Camera-type eye (tissue), 1 donor: ENCODE measurements at places on chromosomes 4 and X. TPM values are rescaled to one million over a fixed set of nuclear protein-coding genes. Genes with fewer than 3 reads are reported as not detected.

The XAGE1A gene
- not detected for total RNA-seq

The NHSL2 gene
- 15.6 TPM for total RNA-seq

The PCDH18 gene
- 143 TPM for total RNA-seq

The USP26 gene
- total RNA-seq, result not detected

The TBC1D8B gene
- 18.3 TPM for total RNA-seq

The RBMXL3 gene
- not detected for total RNA-seq

The LEF1 gene
- total RNA-seq, result 19.6 TPM

The NLRP2B gene
- total RNA-seq, result not detected

The TLR1 gene
- total RNA-seq, result 9.6 TPM

The TMPRSS11F gene
- total RNA-seq, result not detected

The GAB1 gene
- total RNA-seq, result 71.1 TPM

The FAM47A gene
- total RNA-seq, result not detected

The NPY5R gene
- 1.4 TPM for total RNA-seq

The TMEM154 gene
- total RNA-seq, result 1.6 TPM

The CSAG2 gene
- not detected for total RNA-seq

The STPG2 gene
- total RNA-seq, result 1.2 TPM

The NSG1 gene
- 54.9 TPM for total RNA-seq

The SLITRK2 gene
- total RNA-seq, result 14.2 TPM

The BCAP31 gene
- 57.0 TPM for total RNA-seq

The PPEF2 gene
- total RNA-seq, result 12.3 TPM

The DMRTC1 gene
- 1.2 TPM for total RNA-seq

The DCAF12L1 gene
- total RNA-seq, result 0.49 TPM

The CD38 gene
- total RNA-seq, result 2.5 TPM

The DGKK gene
- 0.16 TPM for total RNA-seq

The PDZD11 gene
- 43.7 TPM for total RNA-seq

The RADX gene
- 7.9 TPM for total RNA-seq

The RIPPLY1 gene
- total RNA-seq, result not detected

The F9 gene
- not detected for total RNA-seq

The MAGEA12 gene
- not detected for total RNA-seq

The COX7B2 gene
- not detected for total RNA-seq

The TEX13D gene
- total RNA-seq, result not detected

The PF4V1 gene
- total RNA-seq, result not detected

The GSPT2 gene
- total RNA-seq, result 17.0 TPM

The CSAG3 gene
- not detected for total RNA-seq

The KIT gene
- total RNA-seq, result 87.7 TPM

The ZMYM3 gene
- total RNA-seq, result 28.6 TPM

The FAAH2 gene
- total RNA-seq, result 3.1 TPM

The PABPC1L2A gene
- total RNA-seq, result not detected

The C4orf50 gene
- total RNA-seq, result 2.0 TPM

The WDR17 gene
- 37.8 TPM for total RNA-seq

The TMPRSS11A gene
- total RNA-seq, result 0.33 TPM

The LRIT3 gene
- 5.2 TPM for total RNA-seq

The MAGEC1 gene
- total RNA-seq, result not detected

The CDS1 gene
- 9.1 TPM for total RNA-seq

The JCHAIN gene
- 3.0 TPM for total RNA-seq

The LDB2 gene
- total RNA-seq, result 108 TPM

The EDNRA gene
- total RNA-seq, result 47.0 TPM

The CT47B1 gene
- not detected for total RNA-seq

The VSIG4 gene
- total RNA-seq, result 10.9 TPM

The IL9R gene
- total RNA-seq, result not detected

The MGAT4D gene
- not detected for total RNA-seq

The SLC49A3 gene
- 3.5 TPM for total RNA-seq

The UGT2B15 gene
- total RNA-seq, result not detected

The LRP2BP gene
- 9.7 TPM for total RNA-seq

The GASK1B gene
- 46.1 TPM for total RNA-seq

The PGAM4 gene
- not detected for total RNA-seq

The TRIM61 gene
- 2.7 TPM for total RNA-seq
